ENCODE measurements at places on chromosomes 6 and 20.
A peak's percentile ranks its signal among the peaks of the same experiment; 100 is the strongest.

GRCh38 chr6:113377362-113377942, 479.7 kb upstream of the MARCKS start:
- DNase-seq: no peak

DNA sequence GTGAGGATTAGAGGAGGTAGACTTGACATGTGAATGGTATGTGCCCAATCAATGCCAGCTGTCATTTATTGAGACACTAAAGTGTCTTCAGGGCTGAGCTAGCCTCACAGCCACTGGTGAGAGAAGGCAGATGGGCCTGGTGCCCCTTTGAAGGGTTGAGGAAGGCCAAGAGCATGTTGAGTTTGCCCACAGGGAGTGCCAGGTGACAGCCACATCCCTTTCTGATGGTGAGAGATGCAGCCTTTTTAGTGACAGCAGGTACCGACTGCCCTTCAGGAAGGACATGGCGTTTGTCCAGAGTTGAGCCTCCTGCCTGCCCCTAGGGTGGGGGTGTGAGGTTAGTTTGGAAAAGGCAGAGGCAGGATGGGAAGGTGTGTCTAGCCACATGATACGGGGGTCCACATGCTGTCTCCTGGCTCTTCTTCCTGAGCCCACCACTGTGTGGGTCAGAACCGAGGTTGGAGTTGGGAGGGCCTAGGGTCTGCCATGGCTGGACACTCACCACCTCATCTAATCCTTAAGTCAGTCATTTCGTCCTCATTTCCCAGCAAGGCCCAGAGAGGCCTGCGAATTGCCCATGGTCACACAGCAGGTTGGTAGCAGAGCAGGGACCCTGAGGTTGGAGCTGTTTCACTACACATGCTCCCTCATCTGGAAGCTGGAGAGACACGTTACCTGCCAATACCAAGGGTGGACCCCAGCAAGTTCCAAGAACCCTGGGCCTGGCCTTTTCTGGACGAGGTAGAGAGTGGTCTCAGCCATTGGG, 32.5 kb downstream of the SPDEF start:
- DNase-seq: no peak

GRCh38 chr6:1697688-1698351, 88.1 kb downstream of the FOXC1 start:
- no peak for DNase-seq

GRCh38 chr6:31400467-31401289, 2.7 kb upstream of the MICA start:
- peak; percentile 75 for DNase-seq

DNA sequence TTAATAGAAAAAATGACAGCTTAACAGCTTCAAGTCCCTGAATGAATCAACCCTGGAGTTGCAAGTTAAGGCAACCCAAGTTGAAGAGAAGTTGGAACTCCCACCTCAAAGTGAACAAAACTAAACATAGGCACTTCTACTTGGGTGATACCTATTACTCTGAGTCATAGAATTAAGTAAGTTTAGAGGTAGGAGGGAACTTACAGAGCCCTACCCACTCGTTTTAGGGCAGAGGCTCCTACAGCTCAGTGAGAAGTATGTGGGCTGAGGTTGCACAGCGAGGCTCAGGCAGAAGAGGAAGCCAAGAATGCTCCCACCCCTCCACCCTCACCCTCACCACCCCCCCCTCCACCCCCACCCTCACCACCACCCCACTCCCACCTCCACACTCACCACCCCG, 42.2 kb downstream of the NFATC2 start:
- peak; percentile 54 for DNase-seq

GRCh38 chr20:3042625-3043024, 797 bp upstream of the GNRH2 start:
- DNase-seq: no peak

Measured in naive thymus-derived CD8-positive, alpha-beta T cell (primary cell).